ENCODE measurements at places on chromosomes 1 and 21.

DNA sequence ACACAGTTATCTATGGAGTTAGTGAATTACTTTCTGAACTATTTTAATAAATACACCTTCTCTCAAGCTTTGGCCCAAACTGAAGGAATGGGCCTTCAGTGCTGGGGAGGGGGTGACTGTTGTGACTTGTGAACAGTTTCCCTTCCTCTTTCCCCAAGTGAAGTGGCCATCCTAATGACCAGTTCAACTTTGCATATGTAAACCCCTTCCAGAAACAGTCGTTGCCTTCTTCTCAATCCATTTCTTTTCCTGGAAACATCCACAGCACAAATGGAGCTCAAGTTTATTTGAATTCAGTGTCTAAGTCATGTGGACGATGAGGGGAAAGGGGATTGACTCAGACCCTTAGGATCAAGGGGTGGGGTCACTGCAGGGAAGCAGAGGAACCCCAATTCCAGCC is 1.3 kb upstream of the INPP5B start:
- no peak for DNase-seq

DNA sequence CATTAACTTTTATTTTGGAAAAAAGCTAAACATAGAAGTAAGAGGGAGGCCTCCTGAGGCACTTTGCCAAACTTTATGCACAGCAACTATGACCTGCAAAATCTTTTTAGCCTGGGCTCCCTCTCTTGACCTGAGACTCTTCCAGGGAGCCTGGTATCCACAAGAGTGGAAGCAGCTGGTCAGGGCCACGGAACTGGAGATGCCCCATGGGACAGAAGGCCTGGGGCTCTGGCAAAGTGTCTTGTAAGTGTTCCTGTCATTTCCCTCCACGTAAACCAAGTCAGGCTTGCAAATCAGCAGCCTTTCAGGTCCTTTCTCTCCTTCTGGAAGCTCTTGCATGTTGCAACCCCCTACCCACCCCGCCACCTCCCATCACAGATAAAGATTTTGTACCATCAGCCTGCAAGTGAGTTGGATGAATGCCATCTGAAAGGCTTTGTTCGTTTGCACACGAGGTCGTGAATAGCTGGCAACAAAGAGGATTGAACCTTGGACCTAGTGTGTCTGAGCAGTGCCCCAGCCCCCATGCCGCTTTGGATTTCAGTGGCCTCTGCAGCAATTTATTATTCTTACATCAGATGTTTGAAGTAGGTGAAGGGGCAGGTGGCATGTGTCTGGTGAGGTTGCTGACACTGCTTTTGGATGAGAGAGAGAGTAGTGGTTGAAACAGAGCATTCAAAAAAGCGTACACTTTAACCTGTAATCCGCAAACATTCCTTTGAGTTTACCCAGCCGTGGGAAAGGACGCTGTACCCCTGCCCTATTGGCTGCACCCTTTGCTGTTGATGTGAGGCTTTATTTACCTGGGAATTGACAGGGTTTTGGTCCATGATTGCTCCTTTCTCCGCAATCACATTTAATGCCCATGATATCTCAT is 91.6 kb downstream of the GALNT2 start:
- no peak for DNase-seq

- no peak for DNase-seq
These were observed 544 bp upstream of the CCT8 start for GRCh38 chr21:29074007-29074376.

- no peak for DNase-seq
These were observed 3.3 kb downstream of the CLCNKB start for GRCh38 chr1:16046842-16047241.

GRCh38 chr1:65174585-65174984 is 26.6 kb downstream of the AK4 start:
- DNase-seq = no peak

DNA sequence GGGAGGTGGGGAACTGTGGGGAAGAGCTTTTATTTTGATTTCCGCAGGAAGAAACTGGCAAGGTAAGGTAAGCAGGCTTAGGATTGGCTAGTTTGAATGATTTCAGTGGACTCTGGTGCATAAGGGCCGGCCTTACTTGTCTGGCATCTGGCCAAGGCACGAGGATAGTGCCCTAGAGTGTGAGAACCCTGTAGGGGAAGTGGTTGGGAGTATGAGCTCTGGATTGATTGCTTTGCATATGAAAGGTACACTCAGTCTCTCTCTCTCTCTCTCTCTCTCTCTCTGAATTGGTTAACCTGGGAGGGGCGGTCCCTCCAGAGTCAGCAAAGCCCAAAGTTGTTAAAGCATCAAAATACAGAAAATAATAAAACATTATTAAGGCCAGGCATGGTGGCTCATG is 463.0 kb downstream of the SIPA1L2 start:
- no peak for DNase-seq

- no peak for DNase-seq
These were observed 150.8 kb downstream of the COP1 start for GRCh38 chr1:176056312-176056711.

DNA sequence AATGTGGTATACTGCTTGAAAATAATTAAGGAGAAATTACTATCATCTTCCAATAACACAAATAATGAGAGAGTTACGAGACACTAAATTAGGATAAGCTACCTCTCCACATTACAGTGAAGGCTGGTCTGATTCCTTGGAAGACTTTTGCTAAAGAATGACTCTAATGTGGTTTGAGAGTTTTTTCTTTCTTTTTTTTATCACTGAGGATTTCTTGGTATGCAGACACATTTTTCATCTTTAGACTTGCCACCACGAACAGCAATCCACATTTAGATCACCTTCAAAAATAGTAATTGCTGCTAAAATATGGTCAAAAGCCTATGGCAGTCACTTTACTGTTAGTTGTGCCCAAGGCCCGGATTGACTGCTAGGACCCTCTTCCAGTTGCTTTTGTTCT is 16.6 kb upstream of the TMEM35B start:
- no peak for DNase-seq

GRCh38 chr21:18443085-18443484 is 39.5 kb upstream of the TMPRSS15 start:
- no peak for DNase-seq

GRCh38 chr1:101683561-101683960 is 313.2 kb downstream of the OLFM3 start:
- DNase-seq = no peak

DNA sequence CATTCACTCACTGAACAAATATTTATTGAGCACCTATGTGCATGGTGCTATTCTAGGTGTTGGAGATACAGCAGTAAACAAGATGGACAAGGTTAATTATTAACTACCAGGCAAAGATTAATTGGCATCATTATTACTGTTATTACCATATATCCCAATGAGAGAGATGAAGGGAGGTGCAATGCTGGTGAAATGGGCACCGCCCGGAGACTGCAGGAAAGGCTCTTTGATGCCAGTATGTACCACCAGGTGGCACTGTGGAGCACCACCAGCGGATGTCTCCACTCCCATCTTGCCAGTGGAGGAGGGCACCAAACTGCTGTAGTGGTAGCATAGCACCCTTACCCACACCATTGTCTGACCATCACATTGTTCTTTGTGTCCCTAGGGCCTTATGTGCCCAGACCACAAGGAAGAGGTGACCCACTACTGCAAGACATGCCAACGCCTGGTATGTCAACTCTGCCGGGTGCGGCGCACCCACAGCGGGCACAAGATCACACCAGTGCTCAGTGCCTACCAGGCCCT is 3.0 kb downstream of the TRIM46 start:
- DNase-seq = peak; percentile 83

DNA sequence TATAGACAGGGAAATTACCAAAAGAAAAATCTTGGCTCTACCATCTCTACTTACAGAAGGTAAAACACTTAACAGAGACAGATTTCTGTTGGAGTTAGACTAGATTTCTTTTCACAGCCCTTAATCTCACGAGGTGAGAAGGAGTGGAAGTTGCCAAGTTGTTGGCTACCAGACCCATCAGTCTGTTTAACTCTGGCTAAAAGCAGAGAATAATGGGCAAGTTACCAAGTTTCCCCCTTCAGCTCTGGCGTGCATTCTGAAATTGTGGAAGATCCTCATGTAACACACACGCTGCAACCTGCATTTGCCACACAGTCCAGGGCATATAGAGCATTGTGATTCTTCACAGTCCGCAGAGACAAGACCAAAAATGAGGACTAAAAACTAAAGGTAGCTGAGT is 49.3 kb downstream of the STX6 start:
- DNase-seq = no peak

DNA sequence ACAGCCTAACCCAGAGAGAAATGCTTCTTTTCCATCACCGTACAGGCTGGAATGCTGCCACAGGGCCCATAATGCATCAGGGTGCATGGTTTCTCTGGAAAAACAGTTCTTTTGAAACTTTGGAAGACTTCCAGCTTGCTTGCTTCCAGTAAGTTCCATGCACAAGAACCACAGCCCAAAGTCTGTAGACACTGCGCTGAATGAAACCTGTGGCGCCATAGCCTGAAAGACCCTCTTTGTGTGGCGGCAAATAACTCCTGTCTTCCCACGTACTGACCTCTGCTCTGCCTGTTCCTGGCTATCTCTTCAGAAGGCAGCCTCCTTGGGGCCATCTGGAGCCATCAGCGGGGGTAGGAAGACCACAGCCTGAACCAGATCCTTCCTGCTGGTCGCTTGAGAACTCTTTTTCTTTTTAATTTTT is 15.1 kb downstream of the MIIP start:
- DNase-seq = no peak

- DNase-seq = no peak
These were observed 561.4 kb downstream of the MATN1 start for GRCh38 chr1:30161953-30162352.

DNA sequence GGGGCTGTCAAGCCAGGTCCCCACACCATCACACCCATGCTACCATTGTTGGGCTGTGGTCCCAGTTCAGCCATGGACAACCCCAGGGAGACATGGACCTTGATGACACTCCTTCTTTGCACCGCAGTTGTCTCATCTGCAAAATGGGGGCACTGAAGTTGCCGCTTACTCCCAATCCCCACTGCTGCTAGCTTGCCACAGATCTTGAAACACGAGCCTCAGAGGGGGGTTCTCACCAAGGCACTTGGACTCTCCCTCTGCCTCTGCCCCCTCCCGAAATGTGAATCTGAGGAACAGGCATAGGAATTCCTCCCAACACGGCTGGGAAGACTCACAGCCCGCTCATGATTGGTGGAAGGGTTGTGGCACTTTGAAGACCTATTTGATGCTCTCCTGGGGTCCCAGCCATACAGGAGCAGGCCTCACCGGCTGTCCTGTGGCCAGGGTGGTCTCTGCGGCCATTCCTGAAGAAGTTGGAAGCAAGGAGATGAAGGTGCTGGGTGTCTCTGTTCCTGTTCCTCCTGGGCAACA is 31.1 kb downstream of the RUNX3 start:
- no peak for DNase-seq

- DNase-seq = no peak
These were observed 65.0 kb downstream of the KCNH1 start for GRCh38 chr1:211068976-211069375.

GRCh38 chr1:205528446-205528886 is 24.0 kb downstream of the CDK18 start:
- DNase-seq = no peak

GRCh38 chr21:35469498-35469897 is 420.4 kb upstream of the RUNX1 start:
- DNase-seq = no peak

- DNase-seq = no peak
These were observed 199.2 kb upstream of the NEGR1 start for GRCh38 chr1:72481420-72481970.

- DNase-seq = no peak
These were observed 87.7 kb downstream of the ST6GALNAC3 start for GRCh38 chr1:76162254-76162653.

DNA sequence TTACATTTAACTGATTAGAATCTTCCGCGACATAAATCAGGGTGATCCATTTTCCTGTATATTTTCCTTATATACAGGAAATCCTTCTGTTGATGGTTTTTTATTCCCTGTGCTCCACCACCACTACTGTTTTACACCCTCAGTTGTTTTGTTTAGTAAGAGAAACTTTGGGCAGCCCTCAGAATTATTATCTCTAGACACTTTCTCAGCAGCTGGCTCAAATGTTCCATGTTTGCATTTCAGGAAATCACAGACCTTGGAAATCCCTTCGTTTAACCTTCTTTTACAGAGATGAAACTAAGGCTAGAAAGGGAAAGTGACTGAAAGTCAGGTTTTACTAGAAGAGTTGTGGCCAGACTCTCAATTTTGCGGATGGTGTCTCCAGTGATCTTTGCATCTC is 15.2 kb downstream of the ZNF697 start:
- DNase-seq = no peak

DNA sequence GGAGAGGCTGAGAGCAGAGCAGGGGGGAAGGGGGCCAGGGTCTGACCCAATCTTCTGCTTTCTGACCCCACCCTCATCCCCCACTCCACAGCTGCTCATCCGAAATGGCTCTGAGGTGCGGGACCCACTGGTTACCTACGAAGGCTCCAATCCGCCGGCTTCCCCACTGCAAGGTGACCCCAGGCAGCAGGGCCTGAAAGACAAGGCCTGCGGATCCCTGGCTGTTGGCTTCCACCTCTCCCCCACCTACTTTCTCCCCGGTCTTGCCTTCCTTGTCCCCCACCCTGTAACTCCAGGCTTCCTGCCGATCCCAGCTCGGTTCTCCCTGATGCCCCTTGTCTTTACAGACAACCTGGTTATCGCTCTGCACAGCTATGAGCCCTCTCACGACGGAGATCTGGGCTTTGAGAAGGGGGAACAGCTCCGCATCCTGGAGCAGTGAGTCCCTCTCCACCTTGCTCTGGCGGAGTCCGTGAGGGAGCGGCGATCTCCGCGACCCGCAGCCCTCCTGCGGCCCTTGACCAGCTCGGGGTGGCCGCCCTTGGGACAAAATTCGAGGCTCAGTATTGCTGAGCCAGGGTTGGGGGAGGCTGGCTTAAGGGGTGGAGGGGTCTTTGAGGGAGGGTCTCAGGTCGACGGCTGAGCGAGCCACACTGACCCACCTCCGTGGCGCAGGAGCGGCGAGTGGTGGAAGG is 17.1 kb upstream of the HDAC1 start:
- DNase-seq = no peak

- no peak for DNase-seq
These were observed 4.8 kb downstream of the PTTG1IP start for GRCh38 chr21:44868707-44869106.

DNA sequence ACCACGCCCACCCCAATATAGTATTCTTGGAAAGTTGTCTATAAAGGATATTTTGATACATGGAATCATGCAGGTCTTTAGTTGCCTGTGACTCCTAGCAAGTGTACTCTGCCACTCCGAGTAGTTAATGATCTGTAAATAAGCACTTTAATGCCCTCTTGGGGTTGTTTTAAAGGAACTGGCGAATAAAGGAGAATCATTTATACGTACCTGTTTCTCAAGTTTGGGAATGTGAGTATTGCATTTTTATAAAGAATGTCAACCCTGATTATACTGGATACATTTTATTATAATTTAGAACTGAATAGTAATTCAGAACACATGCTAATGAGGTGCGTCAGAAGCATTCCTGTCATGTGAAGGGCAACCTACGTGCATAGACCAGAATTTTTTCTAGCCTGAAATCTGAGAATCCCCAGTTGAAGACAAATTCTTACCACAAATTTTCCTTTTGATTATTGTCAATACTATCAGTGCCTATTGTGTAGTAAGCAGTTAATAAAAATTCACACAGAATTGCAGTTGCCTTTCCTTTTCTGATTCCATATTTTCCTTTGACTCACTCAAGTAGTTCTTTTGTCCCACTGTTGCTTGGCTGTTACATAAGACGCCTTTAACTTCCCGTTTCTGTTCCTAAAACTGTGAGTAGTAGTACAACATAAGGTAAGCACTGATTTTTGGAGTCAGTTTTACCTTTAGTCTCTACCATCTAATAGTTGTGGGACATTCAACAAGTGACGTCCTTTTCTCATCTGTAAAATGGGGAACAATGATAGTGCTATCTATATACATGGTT is 5.1 kb downstream of the AHCYL1 start:
- DNase-seq = no peak
